ENCODE measurements at places on chromosomes 12 and 14.

DNA sequence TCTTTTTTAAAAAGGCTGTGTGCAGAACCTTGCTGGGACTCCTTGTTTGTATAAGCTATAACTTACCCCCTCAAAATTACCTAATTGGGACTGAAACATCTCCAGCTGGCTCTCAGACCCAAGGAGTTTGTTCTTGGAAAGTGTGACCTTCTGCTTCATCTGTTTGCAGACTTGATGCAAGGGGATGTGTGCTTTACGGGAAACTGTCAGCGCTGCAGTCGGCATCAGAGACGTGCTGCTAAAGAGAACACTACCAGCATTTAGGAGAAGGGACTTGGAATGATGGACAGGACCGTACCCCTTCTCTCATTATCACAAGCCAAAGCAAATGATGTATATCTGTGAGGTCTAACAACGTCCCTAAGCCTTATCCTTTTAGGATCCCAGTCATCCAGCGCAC is 174.2 kb upstream of the PARP11 start:
- DNase-seq = no peak

- DNase-seq = no peak
Measured at GRCh38 chr14:21475767-21476522, 814 bp downstream of the RAB2B start.

- no peak for DNase-seq
Measured at GRCh38 chr12:10113075-10113474, 14.3 kb upstream of the CLEC1A start.

DNA sequence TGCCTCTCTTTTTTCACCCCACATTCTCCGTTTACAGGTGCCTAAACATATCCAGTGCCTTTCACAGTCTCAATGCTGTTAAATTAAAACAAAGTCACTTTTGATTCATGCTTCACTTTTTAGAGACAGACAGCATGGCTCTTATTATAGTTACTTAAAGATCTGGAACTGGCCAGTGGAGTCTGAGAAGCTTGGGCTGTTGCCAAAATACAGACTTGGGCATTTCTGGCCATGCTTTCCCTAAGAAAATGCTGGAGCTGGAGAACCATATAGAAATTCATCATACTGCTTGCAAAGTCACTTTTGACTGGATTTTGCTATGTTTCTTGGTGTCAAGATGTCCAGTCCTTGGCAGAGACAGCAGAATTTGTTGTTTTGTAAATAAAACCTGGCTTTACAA is 12.2 kb upstream of the GPR68 start:
- no peak for DNase-seq

GRCh38 chr14:89648510-89648909 is 231.5 kb upstream of the FOXN3 start:
- no peak for DNase-seq

DNA sequence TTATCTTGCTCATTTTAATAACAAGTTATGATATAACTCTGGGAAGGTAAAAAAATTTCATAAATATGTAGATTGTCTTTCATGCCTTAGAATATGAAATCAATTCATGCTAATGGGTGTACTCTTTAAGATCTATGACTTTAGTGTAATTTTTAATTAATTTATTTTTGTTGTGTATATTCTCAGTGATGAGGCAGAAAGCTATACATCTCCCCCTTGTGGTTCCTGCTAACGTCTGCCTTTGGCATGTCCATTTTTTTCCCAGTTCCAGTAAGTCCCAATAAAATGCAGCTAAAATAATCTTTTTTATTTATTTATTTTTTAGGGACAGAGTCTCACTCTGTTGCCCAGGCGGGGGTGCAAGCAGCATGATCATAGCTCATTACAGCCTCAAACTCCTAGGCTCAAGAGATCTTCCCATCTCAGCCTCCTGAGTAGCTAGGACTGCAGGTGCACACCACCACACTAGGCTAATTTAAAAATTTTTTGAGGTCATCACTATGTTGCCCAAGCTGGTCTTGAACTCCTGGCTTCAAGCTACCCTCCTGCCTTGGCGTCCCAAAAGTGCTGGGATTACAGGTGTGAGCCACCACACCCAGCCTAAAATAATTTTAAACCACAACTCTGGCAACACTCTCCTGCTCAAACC is 3.3 kb upstream of the CHURC1 start:
- no peak for DNase-seq

DNA sequence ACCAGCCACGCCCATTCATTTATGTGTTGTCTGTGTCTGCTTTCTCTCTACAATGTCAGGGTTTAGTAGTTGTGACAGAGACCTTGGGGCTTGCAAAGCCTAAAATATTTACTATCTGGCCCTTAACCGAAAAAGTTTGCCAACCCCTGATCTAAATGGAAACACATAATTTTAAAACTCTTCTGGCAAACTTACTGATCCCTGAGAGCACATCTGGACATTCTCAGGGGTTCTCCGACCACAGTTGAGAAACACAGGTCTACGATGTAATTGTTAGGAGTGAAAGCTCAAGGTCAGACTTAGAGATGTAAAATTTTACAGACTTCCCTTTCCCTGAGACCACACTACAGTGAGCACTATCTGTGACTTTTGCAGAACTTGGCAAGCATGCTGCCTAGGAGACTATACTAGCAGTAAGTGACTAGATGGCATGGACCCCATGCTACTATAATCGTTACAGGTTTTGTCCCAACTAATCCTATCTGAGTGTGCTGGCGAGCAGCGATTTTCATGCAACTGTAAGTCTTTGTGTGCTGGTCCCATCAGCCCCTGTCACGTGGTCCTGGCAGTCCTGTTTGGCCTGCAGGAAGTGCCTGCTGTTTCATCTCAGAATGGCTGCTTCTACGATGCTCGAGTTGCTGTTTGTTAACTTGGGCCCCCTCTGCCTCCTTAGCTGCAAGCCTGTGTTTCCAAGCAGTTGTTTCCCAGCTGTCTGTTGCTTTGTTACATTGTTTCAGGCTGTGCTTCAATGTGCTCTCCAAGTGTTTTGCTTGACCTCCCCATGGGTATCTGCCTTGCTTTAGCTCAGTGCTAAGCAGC is 21.6 kb downstream of the TMTC2 start:
- DNase-seq = no peak

DNA sequence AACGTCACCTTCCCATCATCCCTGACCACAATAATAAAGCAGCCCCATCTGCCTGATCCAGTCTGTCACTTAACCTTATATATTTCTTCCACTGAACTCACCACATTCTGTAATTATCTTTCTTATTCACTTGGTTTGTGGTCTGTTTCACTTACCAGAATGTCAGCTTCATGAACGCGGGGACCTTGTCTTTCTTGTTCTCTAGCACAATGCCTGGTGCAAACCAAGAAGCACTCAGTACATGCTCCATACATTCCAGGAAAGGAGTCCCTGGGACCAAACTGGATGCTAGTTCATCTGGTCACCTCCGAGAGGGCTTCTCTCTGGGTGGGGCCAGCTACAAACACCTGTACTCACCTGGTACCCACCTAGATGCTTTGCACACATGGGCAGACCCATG is 17.4 kb upstream of the ANKRD33 start:
- no peak for DNase-seq

DNA sequence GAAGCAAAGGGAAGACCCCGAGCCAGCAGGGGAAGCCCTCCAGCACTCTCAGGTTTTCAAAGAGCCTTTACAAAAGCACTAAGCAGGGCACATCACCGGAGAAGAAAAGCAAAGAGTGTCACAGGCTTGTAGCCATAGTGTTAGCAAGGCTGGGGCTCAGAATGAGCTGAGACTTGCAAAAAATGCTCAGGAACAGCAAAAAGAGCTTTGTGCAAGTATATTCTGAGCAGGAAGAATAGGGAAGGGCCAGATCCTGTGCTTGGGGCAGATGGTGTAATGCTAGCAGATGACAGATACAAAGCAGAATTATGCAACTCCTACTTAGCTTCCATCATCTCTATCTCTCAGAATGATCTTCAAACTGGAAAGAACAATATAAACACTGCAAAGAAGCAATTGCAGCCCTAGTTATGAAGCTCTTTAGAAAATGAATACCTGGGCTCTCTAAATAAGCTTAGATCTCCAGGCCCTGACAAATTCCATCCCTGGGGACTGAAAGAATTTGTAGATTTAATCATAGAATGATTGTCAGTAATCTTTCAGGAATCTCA is 23.7 kb upstream of the PARP11 start:
- DNase-seq = no peak

GRCh38 chr12:130097798-130098255 is 64.4 kb upstream of the FZD10 start:
- no peak for DNase-seq

GRCh38 chr14:51473808-51474565 is 177.7 kb upstream of the FRMD6 start:
- DNase-seq = no peak

DNA sequence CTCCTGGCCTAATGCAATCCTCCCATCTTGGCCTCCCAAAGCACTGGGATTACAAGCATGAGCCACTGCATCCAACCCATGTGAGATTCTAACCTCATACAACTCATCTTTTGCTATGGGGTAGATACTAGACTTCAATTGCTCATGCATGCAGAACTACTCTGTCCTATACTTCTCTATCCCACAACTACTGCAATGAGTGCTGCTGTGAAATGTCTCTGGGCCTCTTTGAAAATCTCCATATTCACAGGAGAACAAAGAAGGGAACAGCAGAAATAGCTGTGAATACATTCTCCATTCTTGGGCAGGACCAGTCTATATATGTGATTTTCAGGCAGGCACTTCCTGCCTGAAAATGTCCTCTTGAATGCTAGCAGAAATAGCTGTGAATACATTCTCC is 220.7 kb upstream of the GRIP1 start:
- DNase-seq = no peak

DNA sequence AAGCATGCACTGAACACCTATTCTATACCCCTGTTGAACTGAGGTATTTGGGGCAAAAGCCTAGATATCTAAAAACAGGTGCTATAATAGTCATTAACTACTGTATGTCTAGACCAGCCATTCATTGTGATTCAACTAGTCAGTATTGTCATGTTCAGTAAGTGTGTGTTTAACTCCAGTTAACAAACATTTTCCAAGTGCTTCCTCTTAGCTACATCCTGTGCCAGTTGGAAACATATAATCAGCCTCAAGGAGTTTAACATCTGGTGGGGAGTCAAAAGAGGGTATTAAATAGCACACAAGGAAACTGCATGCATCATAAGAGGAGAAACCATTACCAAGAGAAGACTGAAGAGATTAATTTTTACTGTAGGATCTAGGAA is 20.4 kb downstream of the TMTC1 start:
- DNase-seq = no peak

- no peak for DNase-seq
Measured at GRCh38 chr12:49578471-49579112, 10.7 kb upstream of the MCRS1 start.

DNA sequence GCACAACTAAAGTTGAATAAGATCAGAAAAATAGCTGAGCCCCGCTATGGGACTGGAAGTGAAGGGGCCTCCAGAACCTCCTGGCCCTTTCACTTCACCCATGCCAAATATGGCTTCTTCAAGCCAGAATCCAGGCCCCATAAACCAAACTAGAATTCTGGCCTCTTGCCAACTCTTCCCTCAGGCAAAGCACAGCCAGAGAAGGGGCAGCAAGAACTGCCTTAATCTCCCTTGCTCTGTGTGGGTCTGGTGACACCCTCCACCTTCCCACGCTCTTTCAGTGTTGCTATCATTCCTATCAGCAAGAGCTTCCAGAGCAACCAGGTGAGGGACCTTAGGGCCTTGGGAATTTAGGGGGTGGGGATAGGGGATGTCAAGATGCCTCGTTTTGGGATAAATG is 3.1 kb upstream of the PNMA1 start:
- no peak for DNase-seq

- no peak for DNase-seq
Measured at GRCh38 chr12:2826036-2826435, 8.8 kb downstream of the NRIP2 start.

DNA sequence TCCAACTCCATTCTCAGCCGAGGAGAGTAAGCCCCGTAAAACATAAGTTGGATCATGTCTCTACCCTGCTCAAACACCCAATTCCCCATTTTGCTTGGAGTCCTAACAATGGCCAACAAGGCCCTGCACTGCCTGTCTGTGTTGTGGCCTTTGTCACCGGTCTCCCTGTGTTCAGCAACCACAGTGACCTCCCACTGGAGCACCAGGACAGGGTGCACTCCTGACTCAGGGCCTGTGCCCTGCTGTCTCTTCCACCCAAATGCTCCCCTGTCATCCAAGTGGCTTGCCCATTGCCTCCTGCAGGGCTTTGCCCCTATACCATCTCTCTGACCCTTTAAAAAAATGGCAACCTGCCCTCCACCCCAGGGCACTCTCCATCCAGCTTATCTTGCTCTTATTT is 4.4 kb upstream of the KRT85 start:
- DNase-seq = no peak

DNA sequence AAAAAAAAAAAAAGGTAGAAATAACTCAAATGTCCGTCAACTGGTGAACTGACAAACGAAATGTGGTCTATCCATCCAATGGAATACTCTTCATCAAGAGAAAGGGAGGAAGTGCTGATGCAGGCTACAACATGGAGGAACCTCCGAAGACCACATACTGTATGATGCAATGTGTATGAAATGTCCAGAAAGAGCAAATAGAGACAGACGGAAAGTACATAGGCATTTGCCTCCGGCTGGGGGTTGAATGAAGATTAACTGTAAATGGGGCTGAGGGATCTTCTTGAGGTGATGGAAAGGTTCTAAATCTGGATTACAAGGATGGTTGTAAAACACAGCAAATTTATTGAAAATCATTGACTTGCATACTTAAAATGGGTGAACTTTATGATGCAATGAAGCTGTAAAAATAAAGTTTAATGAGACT is 35.4 kb downstream of the DLK1 start:
- no peak for DNase-seq

DNA sequence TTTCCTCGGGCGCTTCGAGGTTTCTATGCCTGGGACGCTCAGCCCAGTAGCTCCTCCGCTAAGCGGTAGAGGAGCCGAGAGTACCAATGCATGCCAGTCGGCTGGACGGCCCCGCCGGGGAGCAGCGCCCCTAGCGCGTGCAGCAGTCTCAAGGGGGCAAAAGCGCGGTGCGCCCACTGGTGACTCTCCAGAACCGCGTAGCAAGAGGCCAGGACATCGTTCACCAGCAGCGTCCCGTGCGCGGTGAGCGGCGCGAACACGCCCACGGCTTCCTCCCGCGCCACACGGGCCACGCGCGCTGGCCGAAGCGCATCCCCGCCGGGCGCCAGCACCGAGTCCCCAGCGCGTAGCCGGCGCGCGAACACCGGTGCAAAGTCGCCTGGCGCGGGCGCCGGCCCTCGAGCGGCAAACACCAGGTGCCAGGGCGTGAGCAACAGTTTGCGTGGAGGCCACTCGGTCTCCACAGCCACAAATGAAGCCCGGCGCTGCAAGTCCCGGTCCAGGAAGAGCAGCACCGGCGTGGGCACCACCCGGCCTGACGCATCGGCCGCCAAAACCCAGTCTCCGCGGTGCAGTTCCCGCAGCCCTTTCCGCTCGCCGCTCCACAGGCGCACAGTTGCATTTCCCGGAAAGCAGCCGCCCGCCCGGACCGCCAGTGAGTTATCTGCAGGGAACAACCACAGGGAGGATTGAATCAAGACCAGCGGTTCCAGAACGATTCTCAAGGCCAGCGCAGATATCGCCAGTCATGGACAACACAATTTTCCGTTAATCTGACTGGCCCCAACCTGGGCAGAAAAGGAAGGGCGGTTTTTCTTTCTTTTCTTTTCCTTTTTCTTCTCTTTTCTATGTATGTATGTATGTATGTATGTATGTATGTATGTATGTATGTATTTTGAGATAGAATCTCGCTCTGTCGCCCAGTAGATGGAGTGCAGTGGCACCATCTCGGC is 4.5 kb downstream of the DHH start:
- DNase-seq = no peak

- no peak for DNase-seq
Measured at GRCh38 chr14:103116636-103117035, 6.6 kb upstream of the TNFAIP2 start.

GRCh38 chr14:65361920-65362319 is 50.6 kb upstream of the FUT8 start:
- DNase-seq = no peak

GRCh38 chr14:51283402-51284085 is 43.5 kb downstream of the TMX1 start:
- peak; percentile 36 for DNase-seq
